ENCODE measurements at places on chromosomes 5 and 9.

DNA sequence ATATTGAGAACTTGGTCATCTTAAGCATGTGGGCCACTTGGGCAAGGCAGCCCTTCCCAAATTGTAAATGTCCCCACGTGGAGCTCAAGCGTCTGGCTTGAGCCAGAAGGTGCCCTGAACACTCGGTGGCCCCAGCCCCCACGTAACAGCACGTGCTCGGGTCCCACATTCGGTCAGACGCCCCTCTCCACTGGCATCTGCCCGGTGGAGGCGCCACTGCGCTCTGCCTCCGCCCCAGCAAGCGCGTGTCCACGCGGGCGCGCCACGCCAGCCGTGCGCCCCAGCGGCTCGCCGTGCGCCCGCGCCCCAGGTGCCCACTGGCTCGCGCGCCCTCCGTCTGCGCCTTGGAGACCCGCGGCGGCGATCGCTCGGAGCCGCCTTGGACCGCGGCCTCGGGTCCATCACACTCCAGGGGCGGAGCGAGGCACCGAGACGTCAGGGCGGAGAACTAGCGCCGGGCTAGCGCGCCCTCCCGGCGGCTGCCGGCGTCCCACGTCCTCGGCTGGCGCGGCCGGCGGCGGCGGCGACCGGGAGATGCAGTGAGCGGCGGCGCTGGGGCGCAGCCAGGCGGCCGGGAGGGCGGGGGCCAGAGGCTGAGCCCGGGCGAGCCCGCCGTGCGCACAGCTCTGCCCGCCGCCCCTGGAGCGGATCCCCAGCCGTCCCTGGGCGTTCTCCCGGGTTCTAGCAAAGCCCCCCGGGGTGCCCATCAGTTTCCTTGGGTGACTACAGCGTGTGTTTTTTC is at the start of gene PALM2AKAP2:
PALM2AKAP2 (plus strand) TSS at position 488 of the 742 bp plus-strand sequence. CDS start 291 bp downstream, outside the sequence.
- peak; percentile 65 for DNase-seq

DNA sequence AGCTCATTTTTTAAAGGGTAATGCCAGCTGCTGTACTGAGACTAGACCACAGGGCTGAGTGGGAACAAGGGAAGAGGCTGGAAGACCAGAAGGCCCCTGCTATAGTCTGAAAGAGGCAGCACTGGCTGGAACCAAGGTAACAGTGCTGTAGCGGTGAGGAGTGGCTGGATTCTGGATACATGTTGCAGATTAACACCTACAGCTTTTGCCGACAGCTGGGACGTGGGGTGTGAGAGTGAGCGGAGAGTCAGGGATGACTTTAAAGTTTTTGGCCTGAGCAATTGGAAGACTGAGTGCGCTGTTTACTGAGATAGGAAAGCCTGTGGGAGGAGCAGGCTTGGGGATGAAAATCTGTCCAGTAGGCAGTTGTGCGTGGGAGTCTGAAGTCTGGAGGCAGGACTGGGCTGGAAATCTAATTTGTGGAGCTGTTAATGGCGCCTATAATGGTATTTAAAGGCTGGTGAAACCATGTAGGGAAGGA is 26.5 kb downstream of the AQP7 start:
- DNase-seq: peak; percentile 39

DNA sequence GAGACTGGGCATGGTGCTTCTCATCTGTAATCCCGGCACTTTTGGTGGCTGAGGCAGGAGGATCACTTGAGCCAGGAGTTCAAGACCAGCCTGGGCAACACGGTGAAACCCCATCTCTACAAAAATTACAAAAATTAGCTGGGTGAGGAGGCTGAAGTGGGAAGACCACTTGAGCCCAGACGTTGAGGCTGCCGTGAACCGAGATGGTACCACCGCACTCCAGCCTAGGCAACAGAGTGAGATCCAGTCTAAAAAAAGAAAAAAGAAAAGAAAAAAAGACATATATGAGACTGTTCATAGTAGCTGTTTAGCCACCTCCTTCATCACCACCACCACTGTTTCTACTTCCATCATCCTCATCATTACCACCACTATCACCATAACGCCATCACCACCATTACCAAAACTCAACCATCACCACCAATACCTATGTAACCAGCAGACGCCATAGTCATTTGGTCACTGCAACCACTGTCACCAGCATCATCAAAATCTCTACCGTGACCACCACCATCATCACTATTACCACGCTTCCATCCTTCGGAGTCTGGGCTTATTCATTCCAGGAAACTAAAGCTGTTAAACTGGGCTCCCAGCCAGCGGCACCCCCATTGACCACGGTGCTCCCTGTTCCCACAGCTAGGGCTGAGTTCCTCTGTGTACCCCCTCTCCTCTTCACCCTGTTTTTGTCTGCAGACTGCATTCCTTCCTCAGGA is 8.4 kb upstream of the KIF12 start:
- no peak for DNase-seq

DNA sequence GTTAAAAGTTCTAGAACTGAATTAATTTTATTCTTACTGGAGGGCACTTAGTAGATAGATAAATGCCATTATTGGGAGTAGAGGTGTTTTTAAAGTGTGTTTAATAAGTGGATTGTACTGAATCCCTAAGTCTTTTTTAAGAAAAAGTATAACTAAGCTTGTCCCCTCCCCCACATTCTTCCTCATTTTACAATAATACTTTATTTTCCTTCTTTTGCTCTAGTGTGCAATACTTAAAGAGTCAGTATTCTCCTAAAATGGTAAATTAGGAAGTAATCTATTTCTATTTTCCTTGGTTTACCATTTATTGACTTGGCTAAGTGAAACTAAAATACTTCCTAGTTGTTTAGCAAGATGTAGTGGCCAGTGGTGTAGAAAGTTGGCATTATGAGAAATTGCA is 11.6 kb downstream of the UBLCP1 start:
- DNase-seq: no peak

DNA sequence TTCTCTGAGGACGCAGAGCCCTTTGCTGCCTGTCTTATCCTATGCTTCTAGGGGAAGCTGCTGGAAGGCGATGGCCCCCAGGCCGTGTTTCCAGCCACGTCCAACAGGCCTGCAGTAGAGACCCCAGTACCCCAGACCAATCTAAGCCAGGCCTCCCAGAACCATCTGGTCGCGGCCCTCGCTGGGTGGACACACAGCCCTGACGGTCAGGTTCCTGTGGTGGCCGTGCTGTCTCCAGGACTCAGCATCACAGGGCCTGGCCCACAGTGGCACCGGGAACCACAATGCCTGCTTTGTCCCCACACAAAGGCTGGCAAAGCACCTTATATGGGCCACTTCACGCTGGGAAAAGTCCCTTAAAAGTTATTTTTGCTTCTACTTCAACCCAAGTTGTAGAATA is 44.5 kb downstream of the SEMA4D start:
- no peak for DNase-seq

Measured in sciatic nerve (tissue), 2 donors.